ENCODE measurements at places on chromosomes 4 and X.

DNA sequence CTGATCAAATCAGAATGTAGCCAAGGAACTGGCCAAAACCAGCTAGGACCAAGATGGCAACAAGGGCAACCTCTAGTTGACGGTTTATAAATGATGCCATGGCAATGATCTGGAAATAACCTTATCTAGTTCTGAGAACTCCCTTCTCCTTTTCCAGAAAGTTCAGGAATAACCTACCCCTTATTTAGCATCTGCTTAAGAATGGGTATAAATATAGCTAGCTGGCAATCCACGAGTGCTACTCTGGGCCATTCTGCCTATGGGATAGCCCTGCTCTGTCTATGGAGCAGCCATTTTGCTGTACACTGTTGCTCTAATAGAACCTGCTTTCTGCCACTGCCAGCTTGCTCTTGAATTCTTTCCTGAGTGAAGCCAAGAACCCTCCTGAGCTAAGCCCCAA, 184.4 kb upstream of the TBC1D9 start:
- DNase-seq = no peak

DNA sequence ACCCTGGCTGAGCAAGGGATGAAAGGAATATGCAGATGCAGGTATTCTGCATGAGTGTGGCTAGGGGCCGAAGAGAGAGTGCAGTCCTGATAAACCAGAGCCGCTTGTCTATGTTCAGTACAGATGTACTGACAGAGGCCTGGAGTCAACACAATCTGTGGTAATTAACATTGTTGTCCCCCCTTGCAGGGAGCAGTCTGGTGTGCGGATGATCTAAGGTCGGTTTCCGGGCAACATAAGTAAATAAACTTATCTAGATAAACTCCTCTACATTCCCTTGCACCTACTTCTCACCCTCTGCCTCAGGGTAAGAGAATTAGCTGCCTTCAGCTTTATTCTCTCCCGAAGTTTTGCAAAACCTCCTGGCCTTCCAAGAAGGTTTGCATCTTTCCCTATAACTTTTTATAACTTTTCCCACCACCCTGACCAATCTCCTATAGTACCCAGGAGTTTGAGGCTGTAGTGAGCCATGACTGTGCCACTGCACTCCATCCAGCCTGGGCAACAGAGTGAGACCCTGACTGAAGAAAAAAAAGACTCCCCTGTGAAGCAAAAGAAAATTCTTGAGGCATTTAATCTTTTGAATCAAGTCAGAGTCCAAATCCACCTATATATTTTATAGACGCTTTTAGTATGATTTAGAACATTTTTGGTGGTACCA, 26.6 kb downstream of the SNX25 start:
- DNase-seq = no peak

DNA sequence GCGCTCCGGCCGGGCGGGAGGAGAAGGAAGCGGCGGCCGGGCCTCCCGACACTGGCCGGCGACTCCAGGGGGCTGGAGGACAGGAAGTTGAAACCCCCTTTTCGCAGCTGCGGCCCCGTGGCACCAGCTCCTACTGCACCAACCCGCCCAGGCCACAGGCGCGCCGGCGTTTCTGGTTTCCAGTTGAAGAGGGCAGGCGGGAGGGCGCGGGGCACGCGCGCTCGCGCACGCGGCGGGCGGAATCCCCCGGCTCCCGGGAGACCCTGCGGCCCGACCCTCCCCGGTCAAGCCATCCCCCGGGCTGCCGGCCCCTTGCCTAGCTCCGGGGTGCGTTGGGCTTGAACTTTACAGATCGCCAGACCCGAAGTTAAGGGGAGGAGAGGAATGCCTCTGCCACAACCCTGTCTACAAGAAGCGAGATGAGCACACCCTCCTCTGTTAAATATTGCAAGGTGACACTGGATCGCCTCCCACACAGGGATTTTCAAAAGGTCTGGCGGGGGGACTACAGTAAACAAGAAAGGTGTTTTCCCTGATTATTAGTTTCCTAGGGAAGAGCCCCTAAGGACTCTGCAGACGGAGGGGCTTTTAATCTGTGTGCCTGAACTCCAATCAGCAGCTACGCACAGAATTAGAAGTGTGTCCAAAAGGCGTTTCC, 1.4 kb downstream of the ELOVL6 start:
- peak; percentile 61 for DNase-seq

DNA sequence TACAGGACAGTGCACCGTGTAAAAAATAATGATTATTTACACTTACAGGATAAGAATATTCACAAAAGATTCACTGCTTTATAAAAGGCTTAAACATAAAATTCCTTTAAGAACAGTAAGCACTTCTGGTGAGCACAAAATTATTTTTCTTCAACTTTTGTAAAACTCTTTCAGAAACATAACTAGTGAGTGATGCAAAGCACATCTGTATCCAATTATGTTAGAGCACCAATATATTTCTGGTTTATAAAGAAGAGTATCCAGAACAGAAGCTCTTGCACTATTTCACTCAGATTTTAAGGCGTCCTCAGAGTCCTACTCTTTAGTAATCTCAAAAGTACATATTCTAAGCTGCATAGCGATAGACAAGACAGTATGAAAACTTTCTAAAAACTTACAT, 276.0 kb downstream of the C4orf33 start:
- DNase-seq = no peak

- no peak for DNase-seq
These were observed 90.5 kb upstream of the RAPGEF2 start for GRCh38 chr4:159012381-159012780.

DNA sequence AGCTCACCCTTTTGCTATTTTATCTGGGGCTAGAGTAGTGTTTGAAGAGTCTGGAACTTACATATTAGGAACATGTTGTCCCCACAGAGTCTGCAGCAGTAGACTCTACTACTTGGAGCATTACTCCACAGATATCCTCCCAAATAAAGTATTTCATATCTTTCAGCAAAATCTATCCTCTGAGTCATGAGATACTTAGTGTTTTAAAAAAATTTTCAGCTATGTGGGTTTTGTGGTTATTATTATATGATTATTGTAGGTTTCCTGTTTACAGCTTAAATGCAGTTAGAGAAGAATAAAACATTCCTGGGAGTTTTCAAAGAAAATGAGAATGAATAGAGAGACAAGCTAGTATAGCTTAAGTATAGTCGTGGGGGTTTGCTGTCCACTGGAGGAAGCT, 30.9 kb downstream of the PAGE2 start:
- DNase-seq = no peak

DNA sequence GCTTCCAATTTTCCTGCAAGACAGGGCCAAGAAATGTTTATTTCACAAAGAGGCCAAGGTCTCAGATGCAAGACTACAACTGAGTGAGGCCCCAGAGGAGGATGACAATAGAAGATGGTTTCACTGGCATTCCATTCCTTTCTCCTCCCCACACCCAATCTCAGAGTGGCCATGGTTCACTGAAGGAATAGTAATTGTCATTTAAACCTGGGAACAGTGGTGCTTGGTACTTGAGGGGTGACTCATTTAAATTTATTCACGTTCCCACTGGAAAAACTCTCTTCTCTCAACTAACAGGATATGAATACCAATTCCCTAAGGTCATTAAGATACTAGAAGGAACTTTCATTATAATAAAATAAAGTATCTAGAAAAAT, 35.3 kb upstream of the CXCL8 start:
- no peak for DNase-seq

- no peak for DNase-seq
These were observed 208.3 kb downstream of the GABRB1 start for GRCh38 chr4:47239649-47240048.

DNA sequence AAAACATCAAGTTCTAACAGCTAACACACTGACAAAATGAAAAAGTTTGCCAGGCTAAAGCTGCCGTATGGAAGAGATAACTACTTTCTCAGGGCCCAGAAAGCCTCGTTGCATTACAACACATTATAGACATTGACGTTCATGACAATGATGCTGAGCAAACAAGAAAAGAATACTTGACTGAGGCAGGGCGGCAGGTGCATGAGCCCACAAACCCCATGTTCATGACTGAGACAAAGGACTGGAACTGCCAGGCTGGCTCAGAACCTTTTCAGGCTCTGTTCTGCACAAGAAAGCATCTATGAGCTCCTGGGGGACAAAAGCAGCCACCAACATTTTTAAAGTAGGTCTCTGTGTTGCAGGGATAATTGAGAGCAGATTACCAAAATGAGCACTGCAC, 13.6 kb downstream of the TLR6 start:
- DNase-seq = no peak

DNA sequence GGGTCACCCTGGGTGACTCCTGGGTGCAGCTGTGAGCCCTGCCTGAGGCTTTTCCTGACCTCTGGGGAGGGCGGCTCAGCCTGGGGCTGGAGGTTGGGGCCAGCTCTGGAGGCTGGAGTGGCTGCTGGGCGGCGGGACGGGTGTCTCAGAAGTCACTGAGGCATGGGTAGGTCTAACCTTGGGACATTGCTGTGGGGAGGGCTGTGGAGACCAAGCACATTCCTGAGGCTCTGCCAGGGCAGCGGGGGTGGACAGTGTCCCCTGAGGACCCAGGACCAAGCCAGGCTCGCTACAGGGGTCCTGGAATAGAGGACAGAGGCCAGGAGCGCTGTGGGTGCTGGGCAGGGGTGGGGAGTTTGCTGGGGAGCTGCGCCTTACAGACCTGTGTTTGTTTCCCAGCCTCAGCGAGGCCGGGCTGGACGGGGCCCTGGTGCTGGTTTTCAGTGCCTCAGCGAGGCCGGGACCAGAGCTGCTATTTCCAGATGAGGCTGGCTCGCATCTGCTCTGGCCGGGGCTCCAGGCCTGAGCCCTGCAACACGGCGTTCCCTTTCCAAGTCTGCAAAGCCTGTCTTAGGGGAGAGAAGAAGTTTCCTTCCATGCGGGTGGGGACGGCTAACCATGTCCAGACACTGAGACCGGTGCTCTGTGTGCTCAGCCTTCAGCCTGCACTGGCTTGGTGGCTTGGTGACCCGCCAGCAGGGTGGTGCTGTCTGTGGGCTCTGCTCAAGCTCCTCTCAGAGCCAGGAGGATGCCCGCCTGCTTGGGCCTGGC, 3.0 kb upstream of the SLC25A6 start:
- DNase-seq = no peak

DNA sequence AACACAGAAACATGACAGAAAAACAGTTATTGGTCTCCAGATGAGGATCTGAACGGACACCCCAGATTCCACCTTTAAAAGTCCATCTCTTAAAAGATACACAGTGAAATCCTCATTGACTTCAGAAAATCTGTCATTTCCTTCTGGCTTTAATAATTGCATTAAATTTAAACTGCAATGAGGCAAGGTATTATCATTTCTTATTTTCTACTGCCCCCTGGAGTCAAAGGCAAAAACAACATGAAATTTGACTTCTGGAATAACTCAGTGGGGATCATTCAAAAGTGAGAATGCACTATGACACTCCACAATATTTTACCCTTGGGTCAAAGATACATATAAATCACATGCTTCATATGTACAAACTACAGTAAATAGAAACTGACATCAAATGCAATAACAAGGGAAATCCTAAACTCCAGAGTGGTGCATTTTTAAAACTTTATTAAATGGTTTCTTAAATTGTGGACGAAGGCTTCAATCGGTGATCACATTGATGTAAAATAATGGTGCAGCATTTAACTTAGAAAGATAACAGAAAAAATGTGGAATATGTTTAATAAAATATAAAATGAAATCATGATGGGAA, 56.4 kb upstream of the SPANXN1 start:
- DNase-seq = no peak
